ENCODE measurements at places on chromosomes 11 and 22.

GRCh38 chr22:42692239-42693054 is 28.2 kb downstream of the A4GALT start:
- DNase-seq, result no peak

- no peak for DNase-seq
These were observed 39.4 kb downstream of the TMEM45B start for GRCh38 chr11:129855086-129855485.

GRCh38 chr11:126082251-126083109 is 19.8 kb upstream of the CDON start:
- DNase-seq, result no peak

DNA sequence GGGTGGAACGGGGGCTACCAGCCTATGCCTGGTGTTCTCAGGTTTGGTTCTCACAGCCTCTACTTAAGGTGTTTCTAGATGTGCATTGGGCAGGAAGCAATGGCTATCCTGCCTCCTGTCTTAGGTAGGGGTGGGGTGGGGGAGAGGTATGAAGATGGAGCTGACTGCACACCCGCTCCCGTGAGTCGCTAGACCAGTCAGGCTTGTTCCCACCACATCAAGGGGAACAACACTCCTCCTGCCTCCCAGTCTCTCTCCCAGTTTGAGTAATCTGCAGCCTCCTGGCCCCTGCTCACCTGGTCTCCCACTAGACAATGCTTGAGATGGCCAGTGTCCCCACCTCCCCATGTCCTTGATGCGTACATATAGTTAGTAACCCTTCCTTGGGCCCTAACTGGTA is 79.3 kb upstream of the TENM4 start:
- DNase-seq, result no peak

DNA sequence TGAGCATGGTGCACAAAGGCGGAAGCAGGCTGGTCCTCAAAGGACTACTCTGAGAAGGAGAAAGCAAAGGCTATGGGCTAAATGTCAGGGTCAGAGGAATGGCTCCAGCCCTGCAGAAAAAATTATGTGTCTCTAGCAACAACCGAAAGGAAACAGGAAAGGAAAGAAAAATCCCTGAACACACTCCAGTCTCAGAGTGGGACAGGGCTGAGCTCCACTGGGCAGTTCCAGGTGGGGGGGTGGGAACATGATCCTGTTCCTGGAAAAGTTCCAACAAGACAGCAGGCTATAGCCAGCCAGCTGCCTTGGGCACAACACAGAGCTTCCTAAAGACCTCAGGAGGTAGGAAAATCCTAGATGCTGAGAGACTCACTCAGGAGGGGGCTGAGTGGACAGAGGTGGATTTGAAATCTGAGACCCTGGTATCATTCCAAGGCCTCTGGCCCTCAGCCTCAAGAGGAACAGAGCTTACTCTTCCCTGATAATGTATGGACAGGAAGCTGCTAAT is 1088.2 kb downstream of the TBC1D22A start:
- peak; percentile 38 for DNase-seq

DNA sequence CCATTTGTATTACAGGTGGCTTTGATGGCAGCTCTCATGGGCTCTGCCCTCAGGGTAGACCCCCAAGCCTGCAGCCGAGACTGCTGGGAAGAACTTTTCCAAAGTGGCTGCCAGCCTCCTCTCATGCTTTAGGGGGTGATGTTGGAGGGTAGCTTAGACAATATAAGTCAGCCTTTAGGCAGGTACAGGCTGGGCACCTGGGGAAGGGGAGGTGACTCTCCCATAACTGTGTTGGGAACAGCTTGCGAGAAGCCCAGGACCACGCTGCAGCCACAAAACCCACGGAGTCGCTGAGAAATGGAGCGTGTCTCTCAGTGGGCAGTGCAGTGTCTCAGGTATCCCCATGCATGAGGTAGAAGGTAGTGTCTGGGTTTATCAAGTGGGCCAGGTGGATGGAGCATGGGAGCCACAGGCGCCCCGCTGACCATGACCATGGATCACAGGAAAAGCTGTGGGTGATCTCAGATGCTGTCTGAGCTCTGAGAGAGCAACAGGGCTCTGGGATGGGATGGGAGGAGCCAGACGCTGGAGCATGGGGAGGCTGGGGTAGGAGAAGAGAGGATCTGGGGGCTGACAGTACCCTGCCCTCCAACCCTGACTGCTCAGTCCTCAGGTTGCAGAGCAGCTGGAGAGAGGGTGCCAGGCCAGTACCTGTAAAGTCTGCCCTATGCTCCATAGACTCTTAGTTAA is 115.2 kb downstream of the FEZ1 start:
- DNase-seq, result no peak

GRCh38 chr11:102560555-102561011 is 30.0 kb upstream of the MMP7 start:
- no peak for DNase-seq

DNA sequence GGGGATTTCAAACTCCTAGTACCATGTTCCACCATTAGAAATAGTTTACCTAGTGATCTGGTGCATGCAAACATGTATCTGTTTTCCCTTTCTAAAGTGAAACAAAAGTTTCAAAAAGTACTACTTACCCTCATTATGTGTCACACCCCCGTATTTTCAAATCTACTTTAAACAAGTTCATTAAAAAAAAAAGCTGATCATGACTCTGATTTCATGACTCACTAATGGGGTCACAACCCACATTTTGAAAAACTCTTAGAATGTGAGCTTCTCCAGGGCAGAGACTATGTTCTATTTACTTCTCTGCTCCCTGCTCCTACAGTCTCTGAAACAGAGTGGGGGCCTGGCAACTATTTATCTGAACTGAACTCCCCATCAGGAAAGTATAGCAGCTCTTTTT is 18.2 kb downstream of the CHRM1 start:
- no peak for DNase-seq

DNA sequence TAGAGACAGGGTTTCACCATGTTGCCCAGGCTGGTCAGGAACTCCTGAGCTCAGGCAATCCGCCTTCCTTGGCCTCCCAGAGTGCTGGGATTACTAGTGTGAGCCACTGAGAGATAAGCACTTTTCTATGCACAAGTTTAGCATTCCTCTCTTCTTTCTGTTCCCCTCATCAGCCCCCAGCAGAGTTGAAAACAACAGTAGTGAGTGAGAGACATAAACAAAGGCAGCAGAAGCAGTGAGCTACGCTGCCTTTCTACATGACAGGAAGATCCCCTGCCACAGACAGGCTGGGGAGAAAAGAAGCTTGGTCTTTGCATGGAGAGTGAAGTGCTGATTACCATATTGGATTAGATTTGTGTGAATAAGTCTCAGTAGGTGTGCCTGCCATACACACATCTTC is 392.0 kb upstream of the KIRREL3 start:
- DNase-seq, result no peak

DNA sequence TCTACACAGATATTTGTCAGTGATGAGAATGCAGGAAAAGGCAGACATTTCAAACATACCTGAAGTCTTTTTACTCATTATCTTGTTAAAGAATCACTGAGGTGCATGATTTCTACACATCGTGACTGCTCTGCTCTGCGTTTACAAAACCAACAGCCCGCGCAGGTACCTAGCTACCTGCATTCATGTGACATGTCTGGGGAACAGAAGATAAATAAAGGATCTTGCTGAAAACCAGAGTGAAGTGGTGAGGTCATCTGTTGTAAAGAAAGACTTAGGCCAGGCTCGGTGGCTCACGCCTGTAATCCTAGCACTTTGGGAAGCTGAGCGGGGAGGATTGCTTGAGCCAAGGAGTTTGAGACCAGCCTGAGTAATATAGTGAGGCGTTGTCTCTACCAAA is 15.7 kb downstream of the ASPHD2 start:
- DNase-seq, result no peak

DNA sequence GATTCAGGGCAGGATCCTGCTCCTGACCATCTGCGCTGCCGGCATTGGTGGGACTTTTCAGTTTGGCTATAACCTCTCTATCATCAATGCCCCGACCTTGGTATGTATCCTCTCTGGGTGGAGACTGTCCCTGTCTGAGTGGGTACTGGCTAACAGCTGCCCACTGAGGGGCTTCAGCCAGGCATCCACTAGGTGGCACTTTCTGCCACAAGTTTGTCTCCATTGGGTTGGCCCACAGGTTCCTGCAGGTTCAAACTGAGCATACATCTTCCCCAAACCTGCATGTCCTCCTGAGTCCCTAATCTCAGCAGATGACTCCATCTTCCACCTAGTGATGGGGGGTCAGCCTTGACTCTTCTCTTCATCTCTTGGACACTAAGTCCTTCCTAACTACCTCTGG is 4.4 kb downstream of the SLC2A11 start:
- peak; percentile 35 for DNase-seq
